Sigmoid colon (tissue), 7 donors: ENCODE measurements at places on chromosomes 16 and 17. TPM values are rescaled to one million over a fixed set of nuclear protein-coding genes. Genes with fewer than 3 reads are reported as not detected.

The ATP2A3 gene
- total RNA-seq: 3.6 TPM

The ST6GALNAC1 gene
- 0.83 TPM for total RNA-seq

The TAOK1 gene
- total RNA-seq: 54.6 TPM

The RMI2 gene
- total RNA-seq: 2.2 TPM

The CLDN6 gene
- total RNA-seq: not detected

DNA sequence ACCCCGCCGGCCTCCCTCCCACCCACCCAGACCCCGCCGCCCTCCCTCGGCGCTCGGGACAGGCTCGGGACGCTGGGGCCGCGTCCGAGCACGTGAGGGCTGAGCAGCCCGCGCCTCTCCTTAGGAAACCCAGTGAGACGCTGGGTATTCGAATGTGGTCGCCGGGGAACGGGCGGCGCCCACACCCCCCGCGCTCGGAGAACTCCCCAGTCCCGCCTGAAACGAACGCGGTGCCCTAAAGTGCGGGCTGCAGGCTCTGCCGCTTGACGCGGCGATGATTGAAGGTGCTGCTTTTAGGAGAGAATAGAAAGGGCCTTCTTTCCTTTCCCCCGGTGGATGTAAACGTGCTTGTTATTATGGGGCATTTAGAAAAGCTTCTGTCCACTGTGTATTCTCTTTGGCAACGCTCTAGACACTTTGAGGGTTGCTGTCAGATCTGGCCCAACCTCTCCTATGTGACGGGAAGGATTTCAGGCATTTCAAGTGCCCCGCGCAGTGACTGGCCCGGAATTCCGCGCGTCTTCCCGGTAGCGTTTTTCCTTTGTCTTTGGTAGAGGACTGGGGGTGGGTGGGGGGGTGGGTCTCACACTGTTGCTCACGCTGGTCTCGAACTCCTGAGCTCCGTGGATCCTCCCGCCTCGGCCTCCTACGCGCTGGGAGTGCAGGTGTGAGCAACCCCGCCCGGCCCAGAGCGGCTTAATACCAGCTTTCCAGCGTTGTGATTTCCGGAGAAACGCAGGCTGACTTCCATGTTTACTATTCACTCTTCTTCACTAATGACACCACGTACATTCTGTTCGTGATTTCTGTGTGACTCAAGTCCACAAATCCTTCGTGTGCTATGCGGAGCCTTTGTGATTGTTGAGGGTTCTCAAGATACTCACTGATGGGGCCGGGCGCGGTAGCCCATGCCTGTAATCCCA lies 21.8 kb upstream of the FOXK2 start:
- peak; percentile 80 for DNase-seq

- no peak for DNase-seq
Observed at GRCh38 chr17:50288306-50288705, 14.0 kb downstream of the TMEM92 start.

- no peak for DNase-seq
Observed at GRCh38 chr17:81282141-81282540, 13.0 kb downstream of the SLC38A10 start.

GRCh38 chr17:72890711-72891110 lies 201.8 kb downstream of the SLC39A11 start:
- DNase-seq: no peak

GRCh38 chr17:5788266-5788900 lies 204.1 kb upstream of the NLRP1 start:
- no peak for DNase-seq

GRCh38 chr17:4229627-4230541 lies 33.9 kb downstream of the ANKFY1 start:
- DNase-seq: peak; percentile 91

DNA sequence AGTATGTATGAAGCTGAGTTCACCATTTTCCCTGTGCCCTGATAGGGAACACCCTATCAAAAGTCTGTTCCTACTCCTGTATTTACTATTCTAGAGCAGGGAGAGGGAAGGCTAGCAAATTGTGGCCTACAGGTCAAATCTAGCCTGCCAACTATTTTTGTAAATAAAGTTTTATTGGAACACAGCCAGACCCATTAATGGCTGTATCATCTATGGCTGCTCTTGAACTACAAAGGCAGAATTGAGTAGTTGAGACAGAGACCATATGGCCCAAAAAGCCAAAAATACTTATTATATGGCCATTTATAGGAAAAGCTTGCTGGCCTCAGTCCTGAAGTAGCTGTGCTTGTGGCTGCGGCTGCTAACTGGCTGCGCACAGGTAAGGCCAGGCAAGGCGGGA lies 4.3 kb upstream of the ALDOC start:
- no peak for DNase-seq

- DNase-seq: no peak
Observed at GRCh38 chr16:86835982-86836381, 257.6 kb downstream of the FOXL1 start.

DNA sequence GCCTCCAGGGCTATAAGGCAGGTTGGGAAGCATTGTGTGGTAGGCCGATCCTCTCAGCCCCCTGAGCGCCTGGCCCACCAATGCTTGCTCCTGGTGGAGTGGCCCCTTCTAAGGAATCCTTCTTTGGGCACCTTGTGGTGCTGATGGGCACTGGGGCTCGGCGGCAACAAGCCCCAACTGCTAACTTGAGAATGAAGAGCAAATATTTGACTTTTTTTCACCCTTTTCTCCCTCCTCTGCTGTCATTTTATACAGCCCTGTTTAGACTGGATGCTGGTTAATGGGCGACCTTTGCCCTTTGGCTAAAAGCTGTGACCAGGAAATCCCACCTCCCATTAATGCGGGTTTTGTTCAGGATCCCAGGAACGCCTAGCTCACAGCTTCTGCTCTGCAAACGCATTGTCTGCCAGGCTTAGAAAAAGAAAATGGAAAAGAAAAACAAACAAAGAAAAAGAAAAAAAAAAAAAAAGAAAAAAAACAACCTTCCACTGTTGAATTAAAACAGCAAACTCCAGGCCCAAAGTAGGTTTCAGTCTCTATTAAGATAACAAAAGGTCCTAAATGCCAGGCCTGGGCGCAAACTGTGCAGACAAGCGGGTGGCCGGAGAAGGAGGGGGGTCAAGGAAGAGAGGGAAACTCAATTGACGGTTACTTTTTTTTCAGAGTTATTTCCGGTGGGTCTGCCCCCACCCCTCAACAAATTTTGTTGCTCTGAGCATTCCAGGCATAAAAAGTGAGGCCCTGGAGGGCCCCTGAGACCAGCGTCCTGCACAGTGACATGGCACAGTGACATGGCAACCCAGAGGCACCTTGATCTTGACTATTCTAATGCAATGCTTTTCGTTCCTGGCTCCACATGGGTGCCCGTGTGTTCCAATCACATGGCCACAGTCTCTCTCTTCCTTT lies 301.4 kb downstream of the MAF start:
- DNase-seq: no peak

GRCh38 chr16:82300374-82300951 lies 130.4 kb upstream of the MPHOSPH6 start:
- DNase-seq: no peak

DNA sequence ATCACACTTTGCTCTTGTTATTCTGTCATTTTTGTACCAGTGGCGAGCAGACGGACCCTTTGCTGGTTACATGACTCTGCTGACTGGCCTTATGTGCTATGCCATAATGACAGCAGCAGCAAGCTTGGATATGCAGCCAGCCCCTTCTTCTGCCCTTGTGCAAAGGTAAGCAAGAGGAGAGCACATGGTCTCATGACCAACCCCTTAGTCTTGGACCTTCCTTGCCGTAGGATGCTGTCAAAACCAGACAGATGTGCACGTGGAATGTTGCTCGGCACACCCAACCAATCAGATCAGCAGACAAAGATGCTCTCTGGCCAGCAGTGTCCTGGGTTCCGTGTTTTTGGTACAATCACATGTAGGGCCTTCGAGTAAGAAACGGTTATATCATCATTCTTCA lies 4.8 kb upstream of the N4BP1 start:
- DNase-seq: no peak

GRCh38 chr16:57608462-57609113 lies 19.8 kb upstream of the ADGRG1 start:
- DNase-seq: peak; percentile 38

- no peak for DNase-seq
Observed at GRCh38 chr16:74524117-74524516, 82.8 kb downstream of the GLG1 start.

GRCh38 chr17:7307686-7308624 lies 527 bp downstream of the EIF5A start:
- no peak for DNase-seq

- no peak for DNase-seq
Observed at GRCh38 chr17:42202696-42203095, 8.4 kb upstream of the GHDC start.

- DNase-seq: no peak
Observed at GRCh38 chr17:82835122-82835521, 4.7 kb downstream of the ZNF750 start.

- DNase-seq: no peak
Observed at GRCh38 chr17:73482251-73482716, 162.0 kb downstream of the SDK2 start.

DNA sequence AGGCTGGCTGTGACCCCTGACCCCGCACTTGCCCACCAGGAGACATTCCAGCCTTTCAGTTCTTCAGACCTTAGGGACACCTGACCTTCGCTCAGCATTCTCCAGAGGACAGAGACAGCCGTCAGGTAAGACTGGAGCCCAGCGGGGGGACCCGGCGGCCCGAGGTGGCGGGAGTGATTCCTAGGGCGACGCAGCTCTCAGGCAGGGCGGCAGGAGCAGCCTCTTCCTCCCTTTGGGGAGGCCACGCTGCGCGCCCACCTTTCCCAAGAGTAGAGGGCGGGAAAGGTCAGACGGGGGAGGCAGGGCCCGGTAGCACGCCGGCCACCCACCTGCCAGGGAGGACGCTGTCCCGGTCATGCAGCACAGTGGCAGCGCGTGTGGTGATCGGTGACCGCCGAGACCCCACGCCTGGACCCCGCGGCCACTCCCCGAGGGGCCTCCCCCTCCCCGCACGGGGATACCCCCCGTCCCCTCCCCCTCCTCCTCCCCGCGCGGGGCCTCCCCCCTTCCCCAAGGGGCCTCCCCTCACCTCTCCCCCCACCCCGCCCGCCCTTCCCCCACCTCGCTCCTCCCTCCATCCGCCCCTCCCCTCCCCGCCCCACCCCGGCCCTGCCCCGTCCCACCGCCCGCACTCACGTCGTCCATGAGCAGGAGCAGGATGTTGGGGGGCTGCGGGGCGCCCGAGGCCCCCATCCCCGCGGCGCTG lies 472 bp downstream of the GALNS start:
- DNase-seq: peak; percentile 75

GRCh38 chr16:11231367-11231970 lies 24.5 kb downstream of the SOCS1 start:
- DNase-seq: no peak

GRCh38 chr16:85234310-85235204 lies 122.3 kb upstream of the CIBAR2 start:
- DNase-seq: peak; percentile 85

DNA sequence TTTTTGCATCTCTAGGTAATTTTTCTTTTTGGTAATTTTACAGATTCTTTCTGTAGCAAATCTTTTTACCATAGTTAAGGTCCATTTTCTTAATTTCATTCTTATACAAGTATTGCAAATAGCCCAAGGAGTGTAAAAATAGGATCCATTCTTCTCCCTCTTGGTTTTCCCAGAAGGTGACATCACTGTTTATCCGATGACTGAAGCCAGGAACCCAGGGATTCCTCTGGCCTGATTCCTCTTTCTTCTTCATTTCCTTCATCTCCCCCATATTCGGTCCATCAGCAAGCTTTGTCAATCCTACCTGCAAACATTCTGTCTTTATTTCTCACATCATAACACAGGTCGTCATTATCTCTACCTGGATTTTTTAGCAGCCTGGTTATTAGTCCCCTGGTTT lies 5.3 kb downstream of the RBBP6 start:
- DNase-seq: no peak

GRCh38 chr16:66507731-66508239 lies 42.1 kb downstream of the TK2 start:
- DNase-seq: peak; percentile 45

DNA sequence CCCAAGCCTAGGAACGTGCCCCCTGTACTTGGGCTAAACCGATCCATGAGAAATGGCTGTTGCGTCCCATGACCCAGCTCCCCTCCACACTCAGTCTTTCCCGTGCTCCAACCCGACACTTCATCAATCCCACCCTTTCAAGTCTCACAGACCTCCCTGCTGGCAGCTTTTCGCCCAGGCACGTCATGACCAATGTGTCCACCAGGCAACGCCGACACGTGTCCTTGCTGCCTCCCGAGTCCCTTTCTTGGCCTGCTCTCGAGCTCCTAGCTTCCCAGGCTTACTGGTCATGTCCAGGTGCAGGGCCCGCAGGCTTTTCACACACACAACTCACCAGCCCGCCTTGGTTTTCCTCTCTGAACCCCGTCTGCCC lies 12.2 kb downstream of the MNT start:
- DNase-seq: no peak

DNA sequence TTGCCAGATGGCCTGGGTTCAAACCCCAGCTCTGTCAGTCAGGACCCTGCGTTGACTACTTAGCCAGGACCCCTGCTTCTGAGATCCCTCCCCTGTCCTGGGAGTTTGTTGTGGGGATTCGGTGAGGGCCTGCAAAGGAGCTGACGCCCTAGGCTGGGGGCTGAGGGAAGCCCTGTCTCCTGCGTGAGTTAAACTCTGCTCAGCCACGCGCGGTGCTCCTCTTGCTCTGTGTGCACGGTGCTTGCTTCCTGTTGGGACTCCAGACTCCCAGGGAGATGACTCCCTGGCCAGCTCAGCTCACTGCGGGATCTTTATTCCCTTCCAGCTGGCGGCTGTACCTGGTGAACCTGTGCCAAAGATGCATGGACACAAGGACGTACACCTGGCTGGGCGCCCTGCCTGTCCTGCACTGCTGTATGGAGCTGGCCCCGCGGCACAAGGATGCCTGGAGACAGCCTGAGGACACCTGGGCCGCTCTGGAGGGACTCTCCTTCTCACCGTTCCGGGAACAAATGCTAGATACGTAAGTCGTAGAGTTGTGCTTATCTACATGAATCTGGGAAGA lies 37.4 kb downstream of the RNF213 start:
- no peak for DNase-seq

DNA sequence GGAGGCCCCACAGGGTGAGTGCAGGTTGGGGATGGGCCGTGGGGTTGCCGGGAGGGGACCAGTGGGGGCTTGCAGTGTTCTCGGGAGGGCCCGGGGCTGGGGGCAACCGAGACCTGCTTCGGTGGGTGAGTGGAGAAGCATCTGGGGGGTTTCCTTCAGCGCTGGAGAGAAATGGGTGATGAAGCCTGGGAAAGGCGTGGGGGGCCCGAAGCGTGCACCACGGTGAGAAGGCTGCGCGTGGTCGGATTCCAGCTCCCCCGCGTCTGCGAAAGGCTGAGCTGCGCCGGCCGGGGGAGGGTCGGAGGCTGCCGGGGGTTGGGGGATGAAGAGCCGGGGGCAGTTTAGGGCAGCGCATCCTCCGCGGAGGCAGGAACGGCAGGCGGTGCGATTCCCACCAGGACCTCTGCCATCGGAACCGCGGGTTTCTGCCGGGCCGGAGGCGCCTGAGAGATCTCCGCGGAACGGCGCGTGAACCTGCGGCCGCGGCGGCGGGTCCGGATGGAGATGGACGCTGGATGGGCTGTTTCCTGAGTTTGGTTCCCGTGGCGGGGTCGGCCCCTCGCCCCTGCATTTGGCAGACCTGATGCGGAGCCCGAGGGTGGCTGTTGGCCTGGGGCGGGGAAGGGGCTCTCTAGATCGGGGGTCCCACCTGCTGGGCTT lies 6.9 kb upstream of the SSTR5 start:
- no peak for DNase-seq
